ENCODE measurements at places on chromosomes 1 and 21.

DNA sequence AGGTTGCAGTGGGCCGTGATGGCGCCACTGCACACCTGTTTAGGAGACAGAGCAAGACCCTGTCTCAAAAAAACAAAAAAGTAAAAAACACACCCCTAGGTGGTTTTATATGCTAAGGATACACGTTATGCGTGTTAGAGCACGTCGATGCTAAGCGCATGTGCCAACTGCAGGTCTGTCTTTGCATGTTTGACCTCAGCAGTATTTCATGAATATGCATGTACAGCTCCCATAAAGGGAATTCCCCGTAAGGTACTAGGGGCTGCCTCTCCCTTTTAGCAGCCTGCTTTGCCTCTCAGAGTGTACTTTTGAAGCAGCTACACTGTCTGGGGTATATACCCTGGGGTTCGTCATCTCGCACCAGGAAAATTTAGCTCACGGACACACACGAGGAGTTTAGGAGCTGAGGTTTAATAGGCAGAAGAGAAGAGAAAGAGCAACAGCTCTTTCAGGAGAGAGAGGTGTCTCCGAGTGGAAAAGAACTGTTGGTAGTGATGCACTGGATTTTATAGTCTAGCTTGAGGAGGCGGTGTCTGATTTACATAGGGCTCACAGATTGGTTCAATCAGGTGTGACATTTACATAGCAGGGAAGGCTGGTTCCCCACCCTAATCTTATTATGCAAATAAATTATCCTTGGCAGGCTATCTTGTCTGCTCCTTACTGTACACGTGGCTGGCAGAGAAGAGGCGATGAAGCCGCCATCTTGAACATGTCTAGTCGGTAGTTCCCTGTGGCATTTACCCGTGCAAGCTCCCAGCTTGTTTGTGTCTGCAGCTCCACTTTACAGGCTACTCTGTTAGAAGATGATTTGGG is 4.2 kb upstream of the OTUD3 start:
- no peak for DNase-seq

DNA sequence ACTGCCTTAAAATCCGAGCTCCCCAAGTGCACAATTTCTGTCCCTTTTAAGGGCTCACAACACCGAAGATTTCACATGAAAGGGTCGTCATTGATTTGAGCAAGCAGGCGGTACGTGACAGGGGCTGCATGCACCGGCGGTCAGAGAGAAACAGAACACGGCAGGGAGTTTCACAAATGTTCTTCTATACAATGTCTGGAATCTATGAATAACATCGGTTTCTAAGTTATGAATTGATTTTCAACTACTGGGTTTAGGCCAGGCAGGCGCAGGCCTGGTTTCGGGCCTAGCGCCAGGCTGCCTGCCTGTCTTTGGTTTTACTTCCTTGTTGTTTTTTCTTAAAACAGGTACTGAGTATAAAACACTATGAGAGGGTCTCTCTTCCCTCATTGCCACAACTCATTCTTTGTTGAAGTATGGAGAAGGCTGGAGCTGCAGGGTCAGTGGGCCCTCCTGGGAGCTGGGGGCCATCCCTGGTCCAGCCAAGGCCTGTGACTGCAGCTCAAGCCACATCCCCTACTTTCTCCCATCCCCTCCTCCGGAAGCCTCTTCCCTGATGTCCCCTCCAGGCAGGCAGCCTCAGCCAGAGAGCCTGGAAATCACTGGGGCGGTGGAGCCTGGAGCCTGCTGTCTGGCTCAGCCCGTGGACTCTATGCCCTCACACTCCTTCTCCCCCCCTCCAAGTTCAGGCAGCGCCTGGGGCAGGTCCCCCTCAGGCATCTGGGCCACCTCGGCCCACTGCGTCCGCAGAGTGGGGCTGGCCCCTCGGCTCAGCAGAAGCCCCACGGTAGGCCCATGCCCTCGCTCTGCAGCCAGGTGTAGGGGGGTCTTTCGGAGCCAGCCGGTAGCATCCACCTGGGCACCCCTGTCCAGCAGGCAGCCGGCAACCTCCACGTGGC is 2.4 kb downstream of the ANKRD65 start:
- no peak for DNase-seq

- DNase-seq: no peak
These were observed 36.4 kb downstream of the IGFN1 start for GRCh38 chr1:201226859-201227488.

- peak; percentile 24 for DNase-seq
These were observed 32.1 kb downstream of the PCSK9 start for GRCh38 chr1:55071477-55071876.

DNA sequence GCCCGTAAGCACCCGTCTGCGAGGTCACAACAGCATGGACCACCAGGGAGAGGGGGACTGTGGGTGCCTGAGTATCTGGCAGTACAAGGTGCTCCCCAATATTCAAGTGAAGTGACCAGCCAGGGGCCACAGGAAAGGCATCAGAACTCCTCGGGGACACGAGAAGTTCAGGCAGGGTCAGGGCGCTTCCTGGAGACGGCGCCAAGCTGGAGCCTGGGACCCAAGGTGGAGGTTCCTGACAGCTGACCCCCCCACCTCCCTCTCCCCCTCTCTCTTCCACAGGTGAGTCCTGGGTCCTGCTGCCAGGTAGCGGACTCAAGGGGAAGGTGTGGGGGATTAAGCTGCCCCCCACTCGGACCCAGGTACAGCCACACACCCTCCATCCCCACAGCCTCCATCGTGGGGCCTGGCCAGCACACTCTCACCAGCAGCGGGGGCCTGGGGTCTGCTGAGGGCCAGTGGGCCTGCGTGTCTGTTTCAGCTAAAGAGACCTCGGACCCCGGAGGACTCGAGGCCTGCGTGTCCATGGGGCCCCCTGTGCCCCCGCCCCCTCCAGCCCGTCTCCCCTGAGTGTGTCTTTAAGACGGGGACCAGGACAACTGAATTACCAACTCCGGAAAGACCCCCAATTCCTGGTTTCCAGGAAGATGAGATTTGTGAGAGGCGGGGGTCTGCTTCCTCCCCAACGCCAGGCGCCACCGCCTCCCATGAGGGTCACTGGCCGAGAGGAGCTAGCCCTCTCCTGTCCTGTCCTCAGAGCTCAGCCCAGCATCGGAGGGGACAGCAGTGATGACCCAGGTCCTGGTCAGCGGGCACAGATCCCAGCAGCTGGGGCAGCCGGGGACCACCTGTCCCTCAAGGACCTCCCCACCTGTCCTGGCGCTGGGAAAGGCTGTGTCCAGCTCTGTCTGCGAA is 6.2 kb downstream of the TNFRSF18 start:
- no peak for DNase-seq

DNA sequence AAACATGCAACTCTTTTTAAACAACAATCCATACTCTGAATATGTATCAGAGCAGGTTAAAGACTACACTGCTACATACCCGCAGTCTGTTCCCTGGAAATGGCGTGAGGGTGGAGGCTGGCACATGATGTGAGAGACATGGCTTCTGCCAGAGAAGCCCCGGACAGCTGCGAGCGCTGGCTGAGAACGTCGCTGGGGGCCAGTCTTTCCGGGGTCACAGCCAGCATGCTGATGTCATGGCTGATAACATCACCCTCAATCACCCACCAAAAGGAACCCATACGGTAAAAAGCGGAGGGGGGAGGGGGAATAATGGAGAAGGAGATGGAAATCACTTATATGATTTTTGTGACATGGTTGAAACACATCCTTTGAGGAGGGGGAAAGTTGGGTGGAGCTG is 29.1 kb downstream of the C1orf198 start:
- no peak for DNase-seq

- DNase-seq: no peak
These were observed 104.9 kb downstream of the CRYAA start for GRCh38 chr21:43273708-43274021.

DNA sequence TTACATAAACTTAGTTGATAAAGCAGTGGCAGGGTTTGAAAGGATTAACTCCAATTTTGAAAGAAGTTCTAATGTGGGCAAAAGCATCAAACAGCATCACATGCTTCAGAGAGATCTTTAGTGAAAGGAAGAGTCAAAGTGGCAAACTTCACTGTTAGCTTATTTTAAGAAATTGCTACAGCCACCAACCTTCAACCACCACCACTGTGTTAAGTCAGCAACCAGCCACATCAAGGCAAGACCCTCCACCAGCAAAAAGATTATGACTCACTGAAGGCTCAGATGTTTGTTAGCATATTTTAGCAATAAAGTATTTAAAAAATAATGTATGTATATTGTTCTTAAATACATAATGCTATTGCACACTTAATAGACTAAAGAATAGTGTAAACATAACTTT is 21.3 kb upstream of the MAGI3 start:
- DNase-seq: no peak

DNA sequence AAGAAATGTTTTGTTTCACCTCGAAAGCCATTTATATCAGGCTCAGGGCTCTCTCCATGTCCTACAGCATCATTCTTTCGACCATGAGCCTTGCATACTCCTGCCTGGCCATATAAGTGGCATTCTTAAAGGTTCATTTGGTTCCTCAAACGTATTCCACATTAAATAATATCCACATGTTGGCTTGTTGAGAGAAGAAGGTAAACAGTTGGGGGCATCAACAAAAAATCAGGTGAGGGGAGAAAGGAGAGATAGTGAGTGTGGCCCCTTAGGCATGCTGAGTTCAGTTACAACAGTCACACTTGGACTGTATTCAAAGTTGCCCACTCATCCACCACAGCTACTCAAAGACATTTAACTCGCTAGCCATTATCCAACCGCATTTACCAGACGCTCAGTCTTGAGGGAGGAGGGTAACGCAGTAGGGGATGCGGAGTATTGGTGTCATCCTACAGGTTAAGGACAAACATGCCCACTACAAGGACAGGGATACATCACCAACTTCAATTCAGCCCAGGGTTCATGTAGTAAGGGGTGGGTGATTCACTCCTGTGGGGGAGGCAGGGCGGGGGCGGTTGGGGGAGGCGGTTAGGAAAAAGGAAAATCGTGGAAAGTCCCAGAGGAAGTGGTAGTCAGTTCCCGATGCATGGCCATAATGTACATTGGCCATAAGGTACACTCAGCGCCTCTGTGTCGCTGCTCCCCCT is 1.4 kb downstream of the ZNF697 start:
- no peak for DNase-seq

DNA sequence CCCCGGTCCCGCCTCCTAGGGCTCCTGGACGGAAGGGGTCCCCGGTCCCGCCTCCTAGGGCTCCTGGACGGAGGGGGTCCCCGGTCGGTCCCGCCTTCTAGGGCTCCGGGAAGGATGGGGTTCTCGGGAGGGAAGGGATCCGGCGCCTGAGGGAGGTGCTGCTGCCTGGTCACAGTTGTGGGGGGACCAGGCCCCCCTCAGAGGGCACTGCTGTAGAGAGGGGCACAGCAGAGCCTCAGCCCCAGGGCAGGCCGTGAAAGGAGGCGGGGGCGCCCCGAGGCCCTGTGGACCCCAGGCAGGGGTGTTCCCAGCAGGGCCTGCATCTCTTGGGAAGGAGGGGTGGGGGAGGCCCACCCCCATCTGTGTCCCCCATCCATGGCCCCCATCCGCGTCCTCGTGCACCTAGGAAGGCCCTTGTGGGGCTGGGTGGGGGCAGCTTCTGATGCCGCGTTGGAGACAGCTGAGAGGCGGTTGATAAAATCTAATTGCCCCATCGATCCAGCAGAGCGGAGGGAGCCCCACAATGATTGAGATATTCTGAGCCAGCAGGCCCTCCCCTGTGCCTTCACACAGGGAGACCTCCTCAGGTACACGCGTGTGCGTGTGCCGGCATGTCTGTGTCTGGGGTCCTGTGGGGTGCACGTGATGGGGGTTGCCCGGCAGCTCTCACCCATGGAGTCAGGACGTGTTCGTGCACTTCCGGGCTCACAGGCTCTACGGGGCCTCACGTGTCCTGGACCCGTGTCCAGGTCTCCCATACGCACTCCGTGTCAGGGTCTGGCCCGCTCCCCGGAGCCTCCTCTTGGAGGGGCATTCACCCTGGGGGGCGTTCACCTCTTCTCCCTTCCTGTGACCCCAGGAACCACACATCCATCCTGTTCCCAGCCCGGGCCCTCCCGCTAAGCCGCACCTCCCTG is 12.9 kb downstream of the SAMD11 start:
- DNase-seq: no peak

GRCh38 chr1:22105611-22106207 is 37.2 kb downstream of the WNT4 start:
- peak; percentile 32 for DNase-seq

DNA sequence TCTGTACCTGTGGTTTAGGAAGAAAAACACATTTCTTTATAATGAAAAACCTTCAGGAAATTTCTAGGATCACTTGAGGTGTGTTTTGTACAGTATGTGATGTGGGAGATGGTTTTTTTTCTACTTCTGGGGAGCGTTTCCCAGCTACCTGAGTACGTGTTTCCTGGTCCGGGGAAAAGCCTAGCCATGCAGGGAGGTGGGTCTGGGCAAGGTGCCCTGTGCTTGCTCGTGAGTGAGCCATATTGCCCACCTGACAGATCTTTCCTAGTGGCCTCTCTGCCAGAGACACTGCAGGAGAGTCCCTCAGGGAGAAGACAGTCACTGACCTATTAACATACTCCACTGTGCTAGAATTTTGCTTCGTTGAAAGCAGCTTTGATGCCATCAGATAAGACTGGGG is 41.3 kb downstream of the TRPM2 start:
- DNase-seq: no peak
